ENCODE measurements at places on chromosomes 12 and 14.

GRCh38 chr12:4112734-4113325 lies 160.7 kb upstream of the CCND2 start:
- DNase-seq, result no peak

DNA sequence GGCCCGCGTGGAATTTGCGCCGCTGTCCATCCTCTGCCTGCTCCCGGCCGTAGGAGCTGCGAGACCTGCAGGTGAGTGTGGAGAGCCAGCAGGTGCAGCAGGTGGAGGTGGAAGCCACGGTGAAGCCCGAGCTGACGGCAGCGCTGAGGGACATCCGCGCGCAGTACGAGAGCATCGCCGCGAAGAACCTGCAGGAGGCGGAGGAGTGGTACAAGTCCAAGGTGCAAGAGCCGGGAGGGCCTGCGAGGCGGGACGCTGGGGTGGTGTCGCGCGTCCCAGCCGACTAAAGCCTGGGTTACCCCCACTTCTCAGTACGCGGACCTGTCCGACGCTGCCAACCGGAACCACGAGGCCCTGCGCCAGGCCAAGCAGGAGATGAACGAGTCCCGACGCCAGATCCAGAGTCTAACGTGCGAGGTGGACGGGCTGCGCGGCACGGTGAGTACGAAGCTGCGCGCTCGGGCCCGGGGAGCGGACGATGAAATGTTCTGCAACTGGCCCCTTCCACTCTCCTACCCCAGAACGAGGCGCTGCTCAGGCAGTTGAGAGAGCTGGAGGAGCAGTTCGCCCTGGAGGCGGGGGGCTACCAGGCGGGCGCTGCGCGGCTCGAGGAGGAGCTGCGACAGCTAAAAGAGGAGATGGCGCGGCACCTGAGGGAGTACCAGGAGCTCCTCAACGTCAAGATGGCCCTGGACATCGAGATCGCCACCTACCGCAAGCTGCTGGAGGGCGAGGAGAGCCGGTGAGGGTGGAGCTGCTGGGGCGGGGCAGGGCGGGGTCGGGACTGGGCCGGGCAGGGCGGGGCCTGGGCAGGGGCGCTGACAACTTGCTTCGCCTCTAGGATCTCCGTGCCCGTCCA lies 2.1 kb downstream of the PRPH start:
- no peak for DNase-seq

GRCh38 chr14:50622978-50623377 lies 45.1 kb downstream of the SAV1 start:
- no peak for DNase-seq

DNA sequence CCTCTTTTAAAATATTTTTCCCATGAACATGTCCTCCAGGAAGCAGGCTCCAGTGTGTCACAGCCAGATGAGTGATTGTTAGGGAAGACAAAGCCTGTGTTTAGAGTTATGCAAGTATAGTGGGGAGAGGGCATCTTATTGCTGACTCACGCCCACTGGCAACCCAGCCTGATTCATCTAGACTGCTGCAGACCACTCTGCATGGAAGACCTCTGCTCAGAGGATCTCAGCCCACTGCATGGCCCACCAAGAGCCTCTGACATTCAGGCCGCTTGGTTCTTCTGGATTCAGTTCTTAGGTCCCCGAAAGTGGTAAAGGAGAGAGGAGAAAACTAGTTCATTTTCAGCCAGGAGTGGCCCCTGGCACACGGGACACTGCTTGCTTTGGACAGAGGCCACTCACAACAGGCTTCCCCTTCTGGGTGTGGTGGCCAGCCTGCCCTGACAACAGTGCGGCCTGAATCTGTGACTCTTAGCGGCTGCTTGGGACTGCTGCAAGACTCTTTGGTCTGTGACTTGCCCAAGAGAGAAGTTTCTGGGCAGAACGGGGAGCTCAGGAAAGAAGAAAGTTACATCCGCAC lies 266.3 kb downstream of the ZFP36L1 start:
- DNase-seq, result no peak

All from left forelimb (tissue), 1 donor.